ENCODE measurements at places on chromosomes 3 and 15. TPM values are rescaled to one million over a fixed set of nuclear protein-coding genes. Genes with fewer than 3 reads are reported as not detected.

Gene GPR62
- polyA plus RNA-seq: not detected

Gene FURIN
- polyA plus RNA-seq: 13.0 TPM

Gene SCG5
- 19.5 TPM for polyA plus RNA-seq

Gene TM4SF4
- polyA plus RNA-seq: 0.48 TPM

- no peak for DNase-seq
Observed at GRCh38 chr3:159624616-159625015, 364.0 kb upstream of the IL12A start.

DNA sequence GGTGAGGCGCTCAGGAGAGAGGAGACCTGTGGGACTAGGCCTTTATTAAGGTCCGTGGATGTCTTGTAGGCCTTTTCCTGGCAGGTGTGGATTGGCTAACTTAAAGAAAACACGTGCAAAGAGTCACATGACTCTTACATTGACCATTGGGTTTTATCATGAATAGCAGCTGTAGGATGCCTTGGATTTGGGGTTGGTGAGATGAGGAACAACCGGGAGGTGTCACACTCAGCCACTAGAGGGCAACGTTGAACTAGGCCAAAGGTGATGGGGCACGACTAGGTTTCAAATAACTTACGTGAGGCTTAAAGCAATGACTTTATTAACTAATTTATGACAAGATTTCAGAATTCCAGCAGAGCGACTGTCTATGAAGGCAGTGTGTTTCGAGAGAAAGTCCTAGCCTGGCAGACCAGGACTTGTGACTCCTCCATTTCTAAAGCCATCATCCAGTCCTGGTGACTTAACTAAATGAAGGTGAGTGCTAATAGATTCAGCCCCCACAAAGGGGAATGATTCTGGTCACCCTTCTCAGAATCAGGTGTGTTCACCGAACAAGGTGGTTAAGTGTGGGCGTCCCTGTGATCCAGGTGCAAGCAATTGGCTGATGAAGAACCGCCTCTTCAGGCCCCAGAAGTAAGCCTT lies 345.6 kb downstream of the MCTP2 start:
- DNase-seq: peak; percentile 39

DNA sequence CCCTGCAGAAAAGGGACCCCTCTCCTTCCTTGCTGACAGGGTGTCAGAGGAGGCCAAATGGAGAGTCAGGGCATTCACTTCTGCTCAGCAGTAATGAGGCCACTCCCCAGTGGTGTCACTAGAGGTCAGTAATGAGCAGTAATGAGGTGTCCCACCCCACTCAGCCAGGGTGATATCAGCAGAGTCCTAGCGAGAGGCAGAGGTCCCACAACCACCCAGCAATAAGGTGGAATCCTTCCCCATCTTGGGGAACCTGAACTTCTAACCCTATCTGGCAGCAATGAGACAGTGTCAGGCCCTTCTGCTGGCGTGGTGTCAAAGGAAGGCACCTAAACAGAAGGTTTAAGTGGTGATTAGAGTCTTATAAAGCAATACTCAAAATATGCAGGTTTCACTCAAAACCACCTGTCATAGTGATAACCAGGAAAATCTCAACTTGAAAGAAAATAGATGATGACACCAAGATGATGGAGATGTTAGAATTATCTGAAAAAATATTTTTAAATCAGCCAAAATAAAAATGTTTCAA lies 12.9 kb downstream of the OCA2 start:
- peak; percentile 68 for DNase-seq

- DNase-seq: no peak
Observed at GRCh38 chr3:7543294-7543880, 682.5 kb downstream of the GRM7 start.

GRCh38 chr3:33664195-33664594 lies 53.9 kb downstream of the CLASP2 start:
- DNase-seq: peak; percentile 87

DNA sequence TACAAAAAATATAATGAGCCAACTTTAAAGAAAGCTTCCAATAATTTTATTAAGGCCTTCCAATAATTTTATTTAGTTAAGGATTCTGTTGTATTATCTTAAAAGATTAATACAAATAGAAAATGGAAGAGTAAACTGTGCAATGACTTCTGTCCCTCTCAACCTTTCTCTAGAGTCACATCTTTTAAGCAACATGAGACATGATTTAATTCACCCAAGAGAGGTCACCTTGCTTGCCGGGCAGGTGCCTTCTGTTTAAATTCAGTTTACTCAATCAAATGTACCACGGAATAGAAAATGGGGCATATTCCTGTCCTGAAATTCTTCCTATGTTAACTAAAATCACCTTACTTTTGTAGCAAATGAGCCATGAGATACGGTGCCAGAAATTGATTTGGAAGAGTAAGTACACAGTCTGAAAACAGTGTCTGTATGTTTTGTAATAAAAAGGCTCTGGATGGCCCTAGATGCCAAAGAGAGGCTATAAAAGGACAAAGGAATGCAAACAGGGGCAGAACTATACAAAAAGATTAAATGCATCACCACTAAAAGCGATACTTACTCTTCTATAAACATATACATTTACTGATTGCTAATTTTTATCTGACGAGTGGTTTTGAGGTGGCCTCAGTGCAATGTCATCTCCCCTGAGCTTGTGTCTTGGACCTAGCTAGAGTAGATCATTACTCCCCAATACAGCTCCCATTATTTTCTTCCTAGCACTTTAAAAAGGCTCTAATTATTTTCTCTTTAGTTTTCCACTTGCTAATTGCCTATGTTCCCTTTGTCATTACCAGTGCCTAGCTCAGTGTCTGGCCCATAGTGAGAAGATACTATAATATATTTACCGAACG lies 134.0 kb downstream of the FHIT start:
- no peak for DNase-seq

DNA sequence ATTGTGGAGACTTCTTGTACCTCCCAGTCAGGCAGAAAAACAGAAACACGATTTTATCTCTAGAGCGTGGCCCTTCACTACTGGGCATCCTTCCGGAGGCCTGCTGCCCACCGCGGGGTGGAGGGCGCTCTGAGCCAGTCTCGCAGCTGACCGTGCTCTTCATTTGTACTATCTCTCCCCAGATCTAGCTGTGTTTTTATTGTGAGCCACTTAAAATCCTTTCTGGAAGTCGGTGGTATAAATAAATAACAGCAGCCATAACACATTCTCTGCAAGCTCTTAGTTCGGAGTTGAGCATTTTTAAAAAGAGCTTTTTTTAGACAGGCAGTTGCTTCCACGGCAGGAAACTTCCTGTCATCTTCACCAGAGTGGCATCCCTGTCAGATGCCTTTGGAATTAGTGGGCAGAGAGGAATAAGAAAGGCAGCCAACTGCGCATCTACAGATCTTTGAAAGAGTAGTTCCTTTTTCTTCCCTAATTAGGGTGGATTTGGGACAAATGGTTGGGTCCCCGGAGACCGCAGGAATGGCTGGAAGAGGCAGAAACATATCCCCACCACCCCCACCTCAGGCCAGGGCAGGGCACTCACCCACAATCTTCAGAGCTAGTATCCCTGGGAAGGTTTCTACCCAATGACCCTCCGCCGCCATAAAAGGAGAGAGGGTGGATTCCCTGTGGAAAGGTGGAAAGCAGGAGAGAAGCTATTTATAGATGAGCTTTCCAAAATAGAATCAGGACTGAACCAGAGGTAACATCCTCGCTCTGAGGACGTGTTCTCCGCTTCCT lies 91.1 kb downstream of the TOP2B start:
- peak; percentile 48 for DNase-seq

DNA sequence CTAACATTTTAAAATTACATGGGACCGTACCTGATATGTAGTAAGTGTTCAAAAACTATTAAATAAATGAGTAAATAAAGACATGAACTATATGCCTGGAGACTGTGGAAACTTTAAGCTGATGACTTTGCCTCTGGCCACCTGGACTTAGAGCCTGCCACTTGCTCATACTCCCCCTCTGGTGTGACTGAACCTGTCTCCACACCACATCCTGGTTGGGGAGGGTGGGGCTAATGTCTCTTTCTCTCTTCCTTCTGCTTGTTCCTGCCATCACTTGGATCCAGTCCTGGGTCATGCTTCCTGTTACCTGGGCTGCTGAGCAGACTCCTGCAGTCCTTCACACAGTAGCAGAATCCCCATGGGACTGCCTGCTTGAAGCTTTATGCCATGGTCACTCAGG lies 8.2 kb upstream of the TMEM158 start:
- DNase-seq: no peak

DNA sequence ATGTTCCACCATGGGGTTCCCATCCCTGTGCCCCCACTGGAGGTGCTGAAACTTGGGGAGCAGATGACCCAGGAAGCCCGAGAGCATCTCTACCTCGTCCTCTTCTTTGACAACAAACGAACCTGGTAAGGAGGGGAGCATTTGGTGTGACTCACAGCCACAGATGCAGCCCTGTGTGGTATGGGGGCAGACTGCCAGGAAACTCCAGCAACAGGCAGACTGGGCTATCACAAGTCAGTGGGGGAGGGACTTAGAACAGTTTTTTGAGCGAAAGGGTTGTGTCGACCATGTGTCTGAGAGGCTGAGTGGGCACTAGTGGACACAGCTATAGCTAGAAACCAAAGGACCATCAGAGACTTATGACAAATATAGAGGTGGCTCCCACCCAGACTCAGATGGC lies 3.4 kb upstream of the OGG1 start:
- DNase-seq: peak; percentile 84

DNA sequence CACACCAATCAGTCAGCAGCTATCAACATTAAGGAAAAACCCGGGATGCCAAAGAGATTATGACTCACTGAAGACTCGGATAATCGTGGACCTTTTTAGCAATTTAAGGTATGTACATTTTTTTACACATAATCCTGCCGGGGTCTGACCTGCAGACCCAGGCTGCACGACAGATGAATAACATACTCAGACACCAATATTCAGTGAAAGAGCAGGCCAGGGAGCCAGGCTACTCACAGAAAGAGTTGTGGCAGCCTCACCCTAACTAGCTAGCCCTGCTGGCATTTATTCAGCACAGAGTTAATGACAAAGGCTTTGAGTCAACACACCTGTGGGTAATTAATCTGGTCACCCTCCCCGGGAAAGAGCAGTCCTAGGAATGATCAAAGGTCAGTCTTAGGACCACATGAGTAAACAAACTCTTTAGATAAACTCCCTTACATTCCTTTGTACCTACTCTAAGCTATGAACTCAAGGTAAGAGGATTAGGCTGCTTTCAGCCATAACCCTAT lies 727.5 kb downstream of the TBL1XR1 start:
- DNase-seq: peak; percentile 2

GRCh38 chr15:66635817-66636216 lies 66.2 kb upstream of the SMAD6 start:
- DNase-seq: no peak

- DNase-seq: no peak
Observed at GRCh38 chr3:109607897-109608296, 270.6 kb upstream of the DPPA4 start.
